Non-pigmented ciliary epithelial cell (primary cell): ENCODE measurements at places on chromosomes 5 and 9.

- DNase-seq: no peak
These were observed 553.1 kb upstream of the TUSC1 start for GRCh38 chr9:26231391-26231790.

DNA sequence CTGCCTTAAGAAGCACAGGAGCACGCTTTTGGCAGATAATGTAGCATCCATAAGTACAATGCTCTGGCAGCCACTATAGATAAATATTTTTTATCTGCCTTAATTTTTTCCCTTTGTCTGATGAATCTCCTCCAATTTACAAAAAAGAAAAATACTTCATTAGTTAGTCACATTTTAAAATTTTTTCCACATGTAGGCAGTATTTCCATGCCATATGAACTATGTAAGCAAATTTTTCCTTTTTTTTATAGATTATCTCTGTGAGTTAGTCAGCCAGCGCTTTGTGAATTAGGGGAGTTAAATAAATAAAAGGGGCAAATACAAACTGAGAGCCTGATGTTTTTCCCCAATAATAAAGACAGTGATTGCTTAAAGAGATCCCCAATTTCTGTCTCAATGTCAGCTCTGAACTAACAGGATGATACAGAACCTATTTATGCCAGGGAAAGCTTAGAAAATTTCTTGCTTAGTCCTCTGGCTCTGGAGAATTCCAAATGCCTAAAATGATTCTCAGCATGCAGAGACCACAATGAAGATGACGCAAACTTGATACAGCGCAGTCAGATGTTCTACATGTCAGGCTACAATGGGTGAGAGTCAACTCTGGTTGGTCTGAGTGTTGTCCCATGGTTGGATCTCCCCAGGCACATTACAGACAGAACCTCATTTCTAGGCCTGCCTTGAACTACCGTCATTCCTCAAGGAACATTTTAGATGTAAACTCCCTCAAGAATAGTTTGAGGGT is 390.4 kb upstream of the CDH6 start:
- no peak for DNase-seq

DNA sequence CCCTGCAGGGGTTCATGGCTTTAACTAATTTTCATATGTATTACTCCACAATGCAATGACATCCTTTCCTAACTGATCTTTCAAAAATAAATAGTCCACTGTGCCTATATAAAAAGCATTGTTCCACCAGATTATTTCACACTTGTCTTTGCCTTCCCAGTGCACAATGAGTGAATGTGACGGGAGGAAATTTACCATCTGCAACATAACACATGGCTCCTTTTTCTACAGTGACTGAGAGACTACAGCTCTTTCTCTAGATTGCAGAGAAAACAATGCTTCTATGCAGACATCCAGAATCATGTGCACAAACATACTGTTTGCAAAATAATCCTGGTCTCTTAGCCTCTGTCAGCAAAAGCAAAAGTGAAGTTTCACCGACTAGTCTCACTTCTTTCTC is 483.7 kb upstream of the PIK3R1 start:
- no peak for DNase-seq

DNA sequence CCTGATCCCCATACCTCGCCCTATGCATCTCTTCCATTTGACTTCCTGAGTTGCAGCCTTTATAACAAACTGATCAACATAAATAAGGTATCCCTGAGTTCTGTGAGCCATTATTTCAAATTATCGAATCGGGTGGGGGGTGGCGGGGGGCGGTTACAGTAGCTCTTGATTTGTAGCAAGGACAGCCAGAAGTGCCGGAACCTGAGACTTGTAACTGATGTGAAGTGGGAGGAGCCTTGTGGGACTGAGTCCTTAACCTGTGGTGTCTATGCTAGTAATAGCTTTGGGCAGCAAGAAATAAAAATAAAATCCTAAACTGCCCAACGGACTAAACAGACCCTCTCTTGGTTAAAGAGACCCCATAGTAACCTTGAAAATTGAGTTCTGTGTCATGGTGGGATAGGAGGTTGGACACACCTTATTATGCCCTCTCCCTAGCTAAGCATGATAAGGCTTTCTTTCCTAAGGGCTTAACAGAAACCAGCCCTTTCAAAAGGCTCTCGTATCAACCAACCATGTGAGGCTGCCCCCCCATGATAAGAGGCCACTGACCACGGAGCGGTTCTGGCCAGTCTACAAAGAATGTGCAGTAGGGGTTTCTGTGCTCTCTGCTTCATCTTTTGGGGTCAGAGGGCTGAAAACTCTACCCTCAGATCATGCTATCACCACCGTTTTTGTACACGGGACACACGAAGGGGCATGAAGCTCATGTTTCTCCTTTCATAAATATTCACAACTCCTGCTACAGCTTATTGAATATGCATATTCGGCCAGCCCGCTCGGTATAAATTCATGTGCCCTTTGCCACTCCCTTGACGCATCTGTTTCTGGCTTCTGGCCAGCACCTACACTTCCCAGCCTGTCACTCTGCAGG is 39.5 kb upstream of the IQGAP2 start:
- no peak for DNase-seq

DNA sequence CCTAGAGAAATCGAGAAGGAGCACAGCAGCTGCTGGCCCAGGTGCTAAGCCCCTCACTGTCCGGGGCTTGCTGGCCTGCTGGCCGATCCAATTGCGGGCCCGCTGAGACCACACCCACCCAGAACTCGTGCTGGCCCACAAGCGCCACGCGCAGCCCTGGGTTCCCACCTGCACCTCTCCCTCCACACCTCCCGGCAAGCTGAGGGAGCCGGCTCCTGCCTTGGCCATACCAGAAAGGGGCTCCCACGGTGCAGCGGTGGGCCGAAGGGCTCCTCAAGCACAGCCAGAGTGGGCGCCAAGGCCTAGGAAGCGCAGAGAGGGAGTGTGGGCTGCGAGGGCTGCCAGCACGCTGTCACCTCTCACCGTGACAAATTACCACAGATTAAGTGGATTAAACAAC is 6.8 kb upstream of the BNC2 start:
- no peak for DNase-seq

- DNase-seq: no peak
These were observed 238.0 kb upstream of the IRX2 start for GRCh38 chr5:2989517-2989916.

DNA sequence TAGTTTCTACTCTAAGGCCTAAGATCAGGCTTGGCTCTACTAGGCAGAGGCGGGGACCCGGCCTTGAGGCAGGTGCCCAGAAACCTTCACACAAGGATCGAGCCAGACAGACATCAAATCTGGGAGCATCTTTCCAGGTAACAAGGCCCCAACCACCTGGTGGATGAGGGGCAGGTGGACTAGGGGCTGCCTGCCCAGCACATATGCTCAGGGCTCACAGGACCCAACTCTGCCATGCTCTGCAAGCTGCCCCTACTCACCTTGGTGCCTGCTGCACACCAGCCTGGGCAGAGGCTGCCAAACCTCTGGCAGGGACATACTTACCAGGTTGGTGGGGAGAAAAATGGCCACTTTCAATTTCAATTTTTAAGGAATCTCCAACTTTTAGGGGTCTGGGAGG is 2.2 kb upstream of the ZNF618 start:
- no peak for DNase-seq

- DNase-seq: no peak
These were observed 500.4 kb downstream of the IRX1 start for GRCh38 chr5:4095918-4096630.

- no peak for DNase-seq
These were observed 96.7 kb downstream of the MVB12B start for GRCh38 chr9:126423142-126423915.

DNA sequence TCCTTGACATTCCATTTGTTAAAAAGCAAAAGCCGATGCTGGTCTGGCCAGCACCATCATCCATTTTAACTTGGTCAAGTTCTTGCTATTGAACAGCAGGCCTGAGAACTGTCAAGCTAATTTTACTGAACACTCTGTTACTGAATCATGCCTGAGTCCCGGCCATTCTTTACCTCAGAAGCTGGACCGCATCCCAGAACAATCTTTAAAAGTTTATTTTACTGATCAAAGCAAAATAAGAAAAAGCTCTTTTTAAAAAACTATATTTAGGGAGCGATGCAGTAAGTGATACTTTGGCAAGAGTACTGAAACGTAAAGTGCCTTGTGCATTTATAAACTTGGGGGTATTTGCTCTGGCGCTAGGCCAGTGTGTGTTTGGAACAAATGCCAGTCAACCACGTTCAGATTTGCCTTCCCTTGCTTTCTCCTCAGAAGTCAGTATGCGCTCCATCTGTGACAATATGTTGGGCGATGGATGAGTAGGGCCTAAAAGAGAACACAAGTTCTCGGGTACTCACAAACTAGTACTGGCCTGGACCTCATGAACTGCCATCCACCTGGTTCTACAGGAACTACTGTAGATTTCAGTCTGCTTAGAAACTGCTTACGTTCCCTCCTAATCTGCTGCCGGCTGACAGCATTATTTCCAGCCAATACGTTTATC is 161.9 kb downstream of the MAPKAP1 start:
- no peak for DNase-seq

- peak; percentile 86 for DNase-seq
These were observed 28.0 kb upstream of the ADAM19 start for GRCh38 chr5:157603333-157604190.

- DNase-seq: no peak
These were observed 145.2 kb downstream of the RORB start for GRCh38 chr9:74642376-74642775.

GRCh38 chr9:2838371-2839000 is 5.4 kb downstream of the PUM3 start:
- DNase-seq: no peak

DNA sequence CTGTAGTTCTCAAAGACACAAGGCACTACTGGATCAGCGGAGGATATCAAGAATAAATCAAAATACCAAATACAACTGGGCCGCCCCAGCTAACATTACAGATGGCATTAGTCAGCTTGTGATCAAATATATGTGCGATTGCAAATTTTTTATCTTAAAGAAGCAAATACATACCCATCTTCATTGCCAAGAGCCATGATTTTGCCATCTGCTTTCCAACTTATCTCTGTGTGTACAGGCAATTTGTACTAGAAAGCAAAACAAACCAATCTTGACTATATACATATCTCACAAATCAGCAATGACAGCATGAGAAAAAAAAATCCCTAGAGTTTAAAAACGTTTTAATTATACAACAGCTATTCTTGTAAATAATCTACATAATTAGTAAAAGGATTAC is 20.3 kb downstream of the GEMIN5 start:
- no peak for DNase-seq
